Germinal center (tissue), 1 donor: ENCODE measurements at places on chromosomes 3 and 15.

GRCh38 chr3:88189361-88189810 is 39.6 kb downstream of the C3orf38 start:
- no peak for DNase-seq

DNA sequence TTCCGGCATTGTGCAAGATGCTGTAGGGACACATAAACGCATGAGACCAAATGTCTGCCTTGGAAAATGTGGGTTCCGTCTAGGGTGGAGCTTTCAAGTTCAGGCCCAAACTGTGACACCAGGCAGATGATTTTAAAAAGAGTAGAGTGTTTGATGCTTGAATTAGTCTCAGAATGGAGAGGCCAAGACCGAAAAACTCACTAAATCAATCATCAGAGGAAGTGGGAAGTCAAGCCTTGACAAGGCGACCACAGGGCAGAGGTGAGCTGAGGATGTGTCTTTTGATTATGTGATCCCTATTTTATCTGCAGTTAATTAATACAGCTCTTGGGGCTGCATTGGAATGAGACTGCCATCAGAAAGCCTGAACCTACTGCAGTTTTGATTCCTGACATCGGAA is 275.4 kb downstream of the ABHD5 start:
- DNase-seq = no peak

GRCh38 chr3:143565951-143566350 is 282.3 kb downstream of the SLC9A9 start:
- DNase-seq = no peak

DNA sequence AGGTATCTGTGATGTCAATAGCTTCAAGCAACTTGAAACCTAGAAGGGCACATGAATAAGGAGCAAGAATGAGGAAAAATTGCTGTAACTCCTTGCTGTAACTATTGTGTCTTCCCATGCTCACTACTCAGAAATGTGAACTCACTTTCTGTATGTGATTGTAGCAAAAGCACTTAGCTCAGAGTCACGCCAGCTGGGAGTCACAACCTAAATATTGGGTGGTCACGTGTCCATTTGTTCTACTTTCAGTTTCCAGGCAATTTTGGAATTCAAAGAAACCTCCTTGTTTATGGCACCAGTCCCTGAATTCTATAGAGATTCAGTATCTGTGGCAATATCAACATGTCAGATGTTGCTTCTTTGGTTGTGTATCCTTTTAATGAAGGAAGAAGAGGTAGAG is 241.6 kb upstream of the AZI2 start:
- no peak for DNase-seq
